Stimulated activated CD4-positive, alpha-beta T cell treated with anti-CD3 and anti-CD28 coated beads, Interleukin-12 subunit alpha, Interleukin-12 subunit beta, amount 100 ng/mL, for 24 hours (primary cell): ENCODE measurements at places on chromosomes 6 and 20.

- DNase-seq: no peak
These were observed 42.1 kb upstream of the MDFI start for GRCh38 chr6:41596096-41596685.

- no peak for DNase-seq
These were observed 573.5 kb upstream of the JAG1 start for GRCh38 chr20:11247046-11248010.

GRCh38 chr6:21116736-21117135 lies 476.8 kb upstream of the SOX4 start:
- no peak for DNase-seq

- DNase-seq: no peak
These were observed 319.4 kb downstream of the BTBD9 start for GRCh38 chr6:38320358-38320757.

- no peak for DNase-seq
These were observed 126.4 kb upstream of the BTBD3 start for GRCh38 chr20:11791316-11791715.

- DNase-seq: no peak
These were observed 99.6 kb upstream of the DST start for GRCh38 chr6:56742122-56742791.

GRCh38 chr6:31642798-31643570 lies 9.5 kb downstream of the BAG6 start:
- no peak for DNase-seq

- DNase-seq: no peak
These were observed 16.3 kb downstream of the NCOA5 start for GRCh38 chr20:46073443-46073842.

DNA sequence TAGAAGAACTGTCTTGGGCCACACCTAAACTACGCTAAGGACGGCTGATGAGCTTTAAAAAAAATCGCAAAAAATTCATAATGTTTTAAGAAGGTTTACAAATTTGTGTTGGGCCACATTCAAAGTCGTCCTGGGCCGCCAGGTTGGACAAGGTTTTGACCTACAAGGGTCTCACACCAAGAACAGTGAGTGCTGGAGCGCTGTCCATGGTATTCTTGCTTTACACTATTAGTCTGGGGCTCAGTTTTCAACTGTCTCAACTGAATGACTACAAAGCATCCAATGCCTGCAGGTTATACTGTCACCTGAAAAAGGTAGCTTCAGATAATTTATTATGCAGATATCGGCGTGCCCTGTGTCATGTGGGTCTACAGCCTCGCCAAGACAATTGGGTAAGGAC lies 3.7 kb upstream of the FAXC start:
- no peak for DNase-seq

DNA sequence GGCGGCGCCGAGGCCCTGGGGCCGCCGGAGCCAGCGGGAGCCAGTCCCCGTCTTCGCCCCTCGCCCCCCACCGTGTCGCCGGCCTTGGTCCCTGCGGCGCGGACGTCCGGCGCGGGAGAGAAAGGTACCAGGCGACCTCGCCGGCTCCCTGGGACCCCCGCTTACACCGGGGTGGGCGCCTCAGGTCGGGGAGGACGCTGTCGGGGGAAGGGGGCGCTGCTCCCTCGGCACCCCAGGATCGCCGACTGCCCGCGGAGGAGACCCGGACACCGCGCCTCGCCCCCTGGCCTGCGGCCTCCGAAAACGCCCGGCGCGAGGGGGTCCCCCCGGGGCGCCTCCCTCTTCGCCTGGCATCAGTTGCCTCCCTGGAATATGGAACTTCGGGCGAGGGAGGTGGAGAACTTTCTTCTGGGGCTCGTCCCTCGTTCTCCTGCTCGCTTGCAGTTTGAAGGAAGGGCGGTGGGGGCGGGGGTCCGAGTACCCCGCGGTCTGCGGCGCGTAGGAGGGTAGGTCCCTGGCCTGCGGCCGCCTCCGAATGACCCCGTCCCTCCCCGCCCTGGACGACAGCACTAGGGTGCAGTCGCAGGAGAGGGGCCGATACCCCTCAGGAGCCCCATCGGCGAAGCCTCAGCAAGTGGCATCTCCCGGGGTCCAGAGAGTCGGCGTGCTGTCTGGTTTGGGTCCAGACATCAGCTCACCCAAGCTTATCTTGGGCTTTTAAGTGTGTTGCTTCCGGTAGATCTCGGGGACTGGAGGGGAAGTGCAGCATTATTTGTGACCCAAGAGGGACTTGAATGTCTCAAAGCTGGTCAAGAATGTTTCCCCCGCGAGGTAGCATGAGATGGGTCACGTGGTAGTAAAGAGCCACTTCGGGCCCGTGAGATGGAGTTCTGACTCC lies 549 bp downstream of the ANKRD6 start:
- no peak for DNase-seq

DNA sequence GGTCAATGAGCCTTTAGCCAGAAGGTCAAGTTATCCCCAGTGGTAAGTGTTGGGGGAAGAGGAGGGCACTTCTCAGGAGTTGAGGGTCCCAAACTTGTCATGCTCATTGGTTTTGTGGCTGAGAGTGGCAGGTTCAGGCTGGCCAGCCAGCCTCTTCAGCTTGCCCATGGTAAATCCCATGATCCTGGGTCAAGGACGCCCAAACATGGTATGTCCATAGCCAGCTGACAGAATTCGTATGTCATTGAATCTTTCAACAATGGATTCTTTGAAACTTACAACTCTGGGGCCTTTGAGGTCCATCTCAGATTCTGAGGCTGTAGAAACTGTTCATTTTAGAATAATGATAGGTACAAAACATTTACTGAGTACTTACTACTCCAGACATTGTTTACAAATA lies 36.1 kb upstream of the RSPO4 start:
- DNase-seq: no peak

DNA sequence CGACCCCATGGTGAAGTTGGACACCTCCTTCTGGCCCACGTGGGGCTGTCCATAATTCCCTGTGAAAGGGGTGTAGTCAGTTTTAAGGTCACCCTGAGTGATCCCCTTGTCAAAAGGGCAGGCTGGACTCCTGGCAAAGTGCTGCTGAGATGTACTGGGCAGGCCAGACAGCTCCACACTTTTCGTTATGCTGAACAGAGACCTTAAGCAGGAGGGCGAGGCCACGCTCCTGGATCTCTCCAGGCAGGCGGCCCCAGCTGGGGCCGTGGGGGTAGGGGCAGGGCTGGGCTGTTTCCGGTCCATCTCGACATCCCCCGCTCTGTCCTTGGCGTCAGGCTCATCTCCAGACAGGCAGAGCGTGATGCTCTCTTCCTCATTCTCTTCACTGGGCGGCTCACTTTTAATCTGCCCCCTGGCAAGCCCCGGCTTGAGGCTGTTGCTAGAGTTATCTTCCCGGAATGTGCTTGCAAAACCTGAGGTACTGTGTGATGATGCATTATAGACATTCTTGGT lies 56.7 kb downstream of the GJA10 start:
- no peak for DNase-seq

DNA sequence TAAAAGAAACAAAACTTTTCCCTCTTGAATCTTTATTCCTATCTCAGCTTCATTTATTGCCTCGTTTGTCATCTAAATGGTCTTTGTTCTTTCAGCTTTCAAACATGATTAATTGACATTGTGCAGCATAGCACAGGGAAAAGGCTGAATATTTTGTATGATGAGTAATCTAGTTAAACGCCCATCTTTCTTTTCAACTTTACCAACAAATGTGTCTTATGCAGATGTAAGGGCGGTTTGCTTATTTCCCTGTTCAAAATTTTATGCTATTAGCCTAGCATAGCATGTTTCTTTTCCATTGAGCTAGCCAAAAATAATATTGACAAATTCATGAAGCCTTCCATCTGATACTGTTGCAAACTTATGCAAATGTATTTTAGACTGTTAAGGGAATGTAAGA lies 176.4 kb upstream of the AKAP12 start:
- DNase-seq: no peak

DNA sequence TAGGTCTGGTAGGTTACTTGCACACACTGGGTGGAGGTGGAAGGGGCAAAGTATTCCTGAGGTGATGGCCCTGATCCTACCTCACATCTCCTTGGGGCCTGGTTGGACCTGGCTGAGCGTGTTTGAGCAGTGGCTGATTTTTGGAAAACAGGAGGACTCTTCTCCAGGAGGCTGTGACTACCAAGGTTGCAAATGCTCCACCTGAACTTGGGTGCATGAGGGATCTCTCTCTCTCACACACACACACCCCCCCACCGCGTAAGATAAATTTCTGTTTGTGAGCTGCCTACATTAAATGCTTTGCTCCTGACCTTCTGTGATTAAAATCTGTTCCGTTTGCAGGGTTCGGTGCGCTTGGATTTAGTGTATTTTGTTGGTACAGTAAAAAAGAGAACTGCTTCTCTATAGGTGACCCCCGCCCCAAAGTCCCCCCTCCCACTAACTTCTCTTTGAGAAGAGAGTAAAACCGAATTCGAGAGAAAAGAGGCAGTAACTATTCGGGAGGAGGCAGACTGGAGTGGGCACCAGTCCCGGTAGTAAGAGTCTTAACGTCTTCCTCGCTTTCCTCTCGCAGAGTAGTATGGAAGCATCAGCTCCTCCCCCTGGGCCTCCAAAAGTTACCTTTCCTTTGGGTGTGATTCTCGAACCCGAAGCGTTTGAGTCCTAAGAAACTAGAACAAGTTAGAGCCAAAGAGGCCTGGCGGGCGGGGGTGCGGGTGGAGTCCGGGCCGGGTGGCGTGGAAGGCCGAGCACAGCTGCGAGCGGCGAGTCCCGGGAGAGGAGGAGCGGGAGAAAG lies 585 bp upstream of the DSE start:
- DNase-seq: no peak

- DNase-seq: no peak
These were observed 206.2 kb upstream of the SGK1 start for GRCh38 chr6:134523903-134524650.

DNA sequence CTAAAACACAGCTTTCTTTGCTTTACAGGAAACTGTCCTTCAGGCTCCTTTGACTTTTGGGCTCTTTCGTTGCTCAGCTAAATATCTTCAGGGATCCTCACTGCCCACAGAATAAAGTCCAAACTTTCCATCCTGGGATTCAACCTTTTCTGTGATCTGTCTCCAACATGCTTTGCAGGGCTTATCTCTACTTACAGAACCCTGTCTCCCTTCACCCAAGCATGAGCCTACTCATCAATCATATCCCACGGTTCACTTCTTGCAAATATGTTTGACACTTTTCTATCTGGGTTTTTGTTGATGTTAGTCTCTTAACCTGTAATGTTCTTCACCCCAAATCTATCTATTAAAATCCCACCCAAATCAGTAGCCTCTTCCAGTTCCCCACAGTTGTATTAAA lies 327.3 kb upstream of the RNF24 start:
- DNase-seq: no peak

- no peak for DNase-seq
These were observed 14.1 kb upstream of the CHMP4B start for GRCh38 chr20:33796907-33797544.

DNA sequence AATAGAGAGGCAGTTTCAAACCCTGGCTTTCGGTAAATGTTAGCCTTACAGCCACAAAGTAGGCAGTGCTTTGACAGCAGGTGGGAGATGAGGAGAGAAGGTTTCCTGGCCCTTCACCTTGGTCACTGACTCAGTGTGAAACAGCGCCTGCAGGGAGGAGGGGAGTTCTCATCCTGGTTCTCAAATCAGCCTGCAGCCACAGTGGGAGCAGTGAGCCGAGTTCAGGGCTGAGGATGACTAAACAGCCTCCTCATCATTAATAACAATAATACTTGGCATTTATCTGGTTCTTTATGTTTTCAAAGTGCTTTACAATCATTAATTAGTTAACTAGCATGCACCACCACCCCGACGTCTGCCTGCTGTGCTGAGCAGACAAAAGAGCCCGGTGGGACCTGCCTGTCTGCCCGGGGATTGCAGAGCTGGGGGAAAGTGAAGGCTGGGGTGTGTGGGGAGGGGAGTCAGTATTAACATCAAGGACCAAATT lies 59.6 kb downstream of the PRDM1 start:
- DNase-seq: no peak

- no peak for DNase-seq
These were observed 40.5 kb upstream of the NKX2-4 start for GRCh38 chr20:21437816-21438215.

DNA sequence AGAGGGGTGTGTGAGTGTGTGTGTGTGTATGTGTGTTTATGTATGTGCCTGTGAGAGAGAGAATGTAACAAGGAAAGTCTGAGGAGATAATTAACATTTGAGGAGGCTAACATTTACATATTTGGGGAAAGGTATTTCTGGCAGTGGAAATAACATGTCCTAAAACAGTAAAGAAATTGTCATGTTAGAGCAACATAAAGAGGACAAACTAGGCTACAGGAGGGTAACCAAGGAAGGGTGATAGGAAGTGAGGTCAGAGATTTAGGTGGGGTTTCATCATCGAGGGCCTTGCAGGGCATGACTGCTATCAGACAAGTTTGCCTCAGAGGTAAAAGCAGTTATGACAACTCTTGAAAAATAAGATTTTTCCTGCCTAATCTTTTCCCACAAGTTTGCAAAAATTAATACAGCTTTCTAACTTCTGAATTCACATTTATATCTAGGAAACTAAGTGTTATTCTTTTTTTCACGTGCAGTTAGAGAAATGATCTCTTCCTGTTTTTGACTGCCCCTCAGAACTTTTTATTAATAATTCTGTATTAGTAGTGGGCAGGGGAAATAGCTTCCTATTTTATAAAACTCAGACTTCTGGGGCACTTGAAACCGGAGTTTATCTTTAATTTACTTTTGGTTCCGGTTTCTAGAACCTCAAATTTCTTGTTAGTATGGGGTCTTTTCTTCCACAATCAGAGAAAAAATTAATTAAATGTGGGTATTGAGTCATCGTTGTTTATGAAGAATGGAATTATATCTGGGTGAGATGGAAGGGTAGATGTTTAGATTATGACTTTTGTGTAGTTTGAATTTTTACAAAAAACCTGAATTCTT lies 30.5 kb upstream of the RHAG start:
- no peak for DNase-seq

- no peak for DNase-seq
These were observed 192.2 kb downstream of the FARS2 start for GRCh38 chr6:5453546-5453945.

DNA sequence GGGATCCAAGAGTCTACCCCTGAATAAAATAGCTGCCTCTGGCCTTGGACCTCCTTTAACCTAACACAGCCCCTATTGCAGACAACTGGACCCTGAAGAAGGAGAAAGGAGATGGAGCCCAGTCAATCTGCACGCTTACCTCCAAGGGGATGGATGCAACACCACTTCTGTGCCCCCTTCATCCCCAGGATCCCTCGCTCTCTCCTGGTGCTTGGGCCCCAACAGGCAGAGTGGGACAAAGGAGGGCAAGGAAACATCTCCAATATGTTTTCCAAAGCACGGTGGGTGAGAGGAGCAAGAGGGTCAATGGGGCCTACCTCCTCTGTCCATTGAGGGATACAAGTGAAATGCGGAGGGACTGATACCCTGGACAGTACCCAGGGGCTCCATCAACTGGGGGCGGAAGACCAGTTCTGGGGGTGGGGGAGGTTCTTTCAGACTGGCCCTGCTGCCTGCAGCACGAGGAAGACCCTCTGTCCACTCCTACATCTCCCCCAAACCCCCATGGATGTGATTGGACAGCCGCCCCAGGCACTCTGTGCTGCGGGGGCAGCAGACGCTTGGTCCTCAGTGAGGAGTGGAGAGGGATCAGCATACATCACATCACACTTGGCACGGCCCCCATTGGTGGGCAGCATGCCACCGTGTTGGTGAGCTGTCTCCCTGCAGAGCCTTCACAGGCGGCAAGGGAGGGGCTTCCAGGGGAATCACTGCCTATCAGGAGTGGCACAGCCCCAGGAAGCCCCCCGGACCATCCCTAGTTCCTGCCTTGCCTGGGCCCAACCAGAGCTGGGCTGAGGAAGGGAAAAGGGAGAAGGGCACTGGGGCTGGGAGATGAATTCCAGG lies 70.6 kb downstream of the MRPL14 start:
- DNase-seq: no peak

- no peak for DNase-seq
These were observed 280.9 kb downstream of the KIF16B start for GRCh38 chr20:16292226-16292880.

GRCh38 chr6:79699606-79700005 lies 68.5 kb downstream of the SH3BGRL2 start:
- DNase-seq: no peak
